OCI-LY7 (cell line): ENCODE measurements at places on chromosomes 4 and X.
A peak's percentile ranks its signal among the peaks of the same experiment; 100 is the strongest.

- peak; percentile 73 for DNase-seq
Measured at GRCh38 chrX:13487731-13488505, 81.5 kb upstream of the EGFL6 start.

DNA sequence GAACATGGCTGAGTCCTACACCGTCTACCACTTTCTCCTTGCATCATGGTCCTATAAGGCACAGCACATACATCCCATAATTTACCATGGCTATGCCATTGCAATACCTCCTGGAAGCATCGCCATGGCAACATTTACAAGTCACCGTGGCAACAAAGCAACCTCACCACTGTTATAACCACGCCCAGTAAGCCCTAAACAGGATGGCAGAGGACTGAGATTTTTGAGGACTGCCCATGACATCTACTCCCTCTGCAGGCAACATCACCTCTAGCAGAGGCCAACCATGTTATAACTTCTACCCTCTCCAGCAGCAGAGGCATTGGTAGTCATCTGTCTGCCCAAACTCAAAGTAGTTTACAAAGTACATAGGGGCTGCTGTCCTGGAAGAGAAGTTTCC lies 29.7 kb downstream of the BCOR start:
- no peak for DNase-seq

DNA sequence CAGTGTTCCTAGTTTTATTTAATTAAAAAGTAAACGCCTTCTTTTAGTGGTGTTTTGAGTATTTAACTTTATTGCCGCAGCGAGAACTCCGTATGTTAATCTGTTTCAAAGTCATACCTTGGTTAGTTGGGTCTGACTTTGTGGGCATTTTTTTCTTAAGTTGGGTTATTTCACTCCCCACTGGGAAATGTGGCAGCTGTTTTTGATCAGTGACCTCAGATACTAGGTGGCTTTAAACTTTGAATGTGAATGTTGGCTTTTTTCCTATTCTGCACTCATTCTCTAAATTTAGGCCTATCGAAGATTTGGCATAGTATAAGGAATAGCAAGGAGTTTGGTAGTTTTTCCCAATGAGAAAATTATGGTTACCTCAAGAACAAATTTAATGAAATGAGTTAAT lies 85.9 kb downstream of the FIP1L1 start:
- DNase-seq: no peak

- DNase-seq: no peak
Measured at GRCh38 chr4:26105815-26106699, 192.0 kb downstream of the SMIM20 start.

DNA sequence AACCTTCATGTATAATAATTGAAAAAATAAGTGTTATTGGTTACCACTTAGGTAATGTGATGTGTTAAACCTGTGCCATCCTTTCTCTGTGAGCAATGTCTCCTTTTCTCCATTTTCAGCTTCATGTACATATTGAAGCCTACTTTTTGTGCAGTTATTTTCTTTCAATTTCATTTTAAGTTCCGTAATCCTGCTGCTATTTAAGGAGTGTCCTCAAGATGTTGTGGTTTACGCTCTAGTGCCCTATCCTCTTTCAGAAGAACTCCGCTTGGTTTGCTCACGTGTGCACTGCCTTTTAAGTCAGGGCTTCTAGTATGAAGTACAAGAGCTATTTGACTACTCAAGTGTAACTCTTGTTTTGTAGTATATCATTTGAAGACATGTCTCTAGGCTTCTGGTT lies 2253.2 kb upstream of the TENM3 start:
- DNase-seq: peak; percentile 98

DNA sequence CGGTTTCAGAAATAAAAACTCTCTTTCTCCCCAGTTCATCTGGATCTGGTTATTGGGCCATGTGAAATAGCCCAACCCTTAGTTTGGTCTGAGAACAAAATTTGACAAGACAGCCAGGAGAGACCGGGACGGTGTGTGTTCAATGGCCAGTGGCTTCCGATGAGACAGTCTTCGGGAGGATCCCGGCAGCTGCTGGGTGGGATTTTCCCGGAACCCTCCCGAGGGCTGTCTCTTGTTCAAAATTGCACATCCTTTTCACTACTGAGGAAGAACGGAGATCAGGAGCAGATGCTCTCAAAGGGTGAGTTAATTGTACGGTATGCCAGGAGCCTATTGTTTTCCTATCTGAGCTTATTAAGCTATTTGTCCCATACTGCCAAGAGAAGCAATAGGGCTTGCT lies 166.5 kb downstream of the PRR32 start:
- DNase-seq: no peak

DNA sequence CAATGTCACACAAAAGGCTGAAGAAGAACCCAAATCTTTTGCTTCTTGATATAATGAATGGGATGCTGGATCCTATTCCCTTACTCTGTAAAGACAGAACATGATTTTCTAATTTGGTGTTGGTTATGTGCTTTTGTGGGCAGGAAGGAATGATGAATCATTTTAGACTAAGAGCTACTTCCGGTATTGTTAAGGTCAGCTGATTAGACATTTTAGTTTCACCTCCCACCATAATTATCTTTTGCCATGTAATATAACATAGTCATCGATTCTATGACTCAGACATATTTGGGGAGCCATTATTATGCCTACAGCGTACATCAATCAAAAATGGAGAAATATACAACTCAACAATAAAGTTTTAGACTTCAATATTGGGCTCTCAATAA lies 265.3 kb downstream of the ZNF674 start:
- DNase-seq: no peak

DNA sequence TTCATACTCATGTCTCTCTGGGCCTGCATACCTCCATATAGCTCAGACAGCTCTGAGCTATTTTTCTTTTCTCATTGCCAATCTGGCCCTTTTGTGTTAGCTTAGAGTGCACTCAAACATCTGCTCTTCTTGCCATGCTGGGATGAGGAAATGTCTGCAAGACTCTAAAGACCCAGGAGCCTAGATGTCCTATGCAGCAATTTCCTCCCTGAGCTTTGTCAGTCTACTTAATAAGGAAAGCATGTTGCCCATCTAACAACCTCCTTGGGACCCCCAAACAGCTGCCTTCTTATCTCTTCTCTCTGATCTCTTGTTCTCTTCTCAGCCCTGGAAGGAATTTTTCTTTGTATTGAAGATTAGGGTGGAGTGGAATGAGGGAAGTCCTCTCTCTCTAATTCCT lies 69.2 kb downstream of the UCHL1 start:
- DNase-seq: no peak

GRCh38 chr4:185242749-185243533 lies 33.5 kb downstream of the SNX25 start:
- no peak for DNase-seq

DNA sequence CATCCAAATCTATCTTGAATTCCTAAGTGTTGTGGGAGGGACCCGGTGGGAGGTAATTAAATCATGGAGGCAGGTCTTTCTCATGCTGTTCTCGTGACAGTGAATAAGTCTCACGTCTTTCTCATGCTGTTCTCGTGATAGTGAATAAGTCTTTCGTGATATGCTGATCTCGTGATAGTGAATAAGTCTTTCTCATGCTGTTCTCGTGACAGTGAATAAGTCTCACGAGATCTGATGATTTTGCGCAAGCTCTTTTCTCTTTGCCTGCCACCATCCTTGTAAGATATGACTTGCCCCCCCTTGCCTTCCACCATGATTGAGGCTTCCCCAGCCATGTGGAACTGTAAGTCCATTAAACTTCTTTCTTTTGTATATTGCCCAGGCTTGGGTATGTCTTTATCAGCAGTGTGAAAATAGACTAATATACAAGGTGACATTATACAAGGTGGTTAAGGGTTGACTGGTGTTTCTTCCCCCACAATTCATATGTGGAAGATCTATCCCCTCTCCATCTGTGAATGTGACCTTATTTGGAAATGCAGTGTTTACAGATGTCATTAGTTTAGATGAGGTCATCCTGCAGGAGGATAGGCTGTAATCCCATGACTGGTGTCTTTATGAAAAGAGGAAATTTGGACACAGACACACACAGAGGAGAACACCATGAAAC lies 27.6 kb downstream of the ARSD start:
- no peak for DNase-seq

GRCh38 chr4:69765751-69766150 lies 5.3 kb upstream of the SULT1B1 start:
- DNase-seq: no peak

DNA sequence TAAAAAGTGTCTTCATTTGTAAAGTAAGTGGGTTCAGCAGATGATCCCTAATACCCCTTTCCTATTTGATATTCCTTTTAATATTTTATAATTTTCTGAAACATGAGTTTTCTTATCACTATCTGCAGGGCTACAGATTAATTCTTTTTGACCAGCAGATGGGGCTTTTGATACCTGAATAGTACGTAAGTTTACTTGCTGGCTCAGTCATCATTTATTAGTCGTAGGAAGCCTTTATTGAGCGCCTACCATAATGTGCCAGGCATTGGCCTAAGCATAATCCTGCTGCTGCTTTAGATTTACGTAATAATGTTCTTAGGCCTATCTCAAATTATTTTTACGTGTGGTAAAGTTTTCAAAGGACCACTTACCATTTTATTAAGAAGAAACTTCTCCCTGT lies 33.1 kb downstream of the OSTC start:
- peak; percentile 40 for DNase-seq

- DNase-seq: no peak
Measured at GRCh38 chrX:47637546-47638195, 7.9 kb upstream of the CFP start.

DNA sequence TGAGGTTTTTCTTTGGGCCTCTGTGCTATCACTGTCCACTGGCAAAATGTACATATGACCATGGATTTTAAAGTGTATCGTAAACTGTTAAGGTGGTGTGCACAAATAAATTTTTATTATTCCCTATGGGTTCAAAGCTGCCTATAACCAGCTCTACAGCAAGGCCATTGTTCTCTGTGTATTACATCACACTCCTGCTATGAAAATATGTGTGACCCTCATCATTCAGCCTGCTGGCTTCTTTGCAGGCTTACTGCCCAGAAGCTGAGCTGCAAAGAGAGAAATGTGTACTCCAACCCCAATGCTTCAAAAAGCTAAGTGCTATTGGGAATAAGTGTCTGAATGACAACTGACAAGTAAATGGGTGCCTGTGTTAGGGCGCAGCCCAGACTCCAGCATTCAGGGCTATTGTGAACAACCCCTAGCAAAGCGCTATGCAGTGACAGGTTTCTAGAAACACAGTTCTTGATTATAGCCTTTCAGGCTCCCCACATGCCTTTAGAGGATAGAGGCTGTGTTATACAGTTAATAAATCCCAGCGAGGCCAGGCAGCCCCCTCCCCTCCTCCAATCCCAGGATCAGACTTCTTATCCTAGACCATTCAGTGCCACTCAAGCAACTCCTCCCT lies 220.4 kb upstream of the RADX start:
- no peak for DNase-seq

- peak; percentile 92 for DNase-seq
Measured at GRCh38 chrX:42943051-42943974, 165.3 kb upstream of the PPP1R2C start.

GRCh38 chr4:66852843-66853242 lies 692.5 kb downstream of the CENPC start:
- DNase-seq: no peak

GRCh38 chrX:136272325-136272724 lies 21.1 kb upstream of the MAP7D3 start:
- no peak for DNase-seq

- DNase-seq: no peak
Measured at GRCh38 chrX:916230-916599, 285.6 kb downstream of the SHOX start.

- DNase-seq: no peak
Measured at GRCh38 chrX:13015536-13016236, 28.7 kb downstream of the FAM9C start.

GRCh38 chr4:146346276-146346675 lies 131.9 kb downstream of the REELD1 start:
- no peak for DNase-seq

DNA sequence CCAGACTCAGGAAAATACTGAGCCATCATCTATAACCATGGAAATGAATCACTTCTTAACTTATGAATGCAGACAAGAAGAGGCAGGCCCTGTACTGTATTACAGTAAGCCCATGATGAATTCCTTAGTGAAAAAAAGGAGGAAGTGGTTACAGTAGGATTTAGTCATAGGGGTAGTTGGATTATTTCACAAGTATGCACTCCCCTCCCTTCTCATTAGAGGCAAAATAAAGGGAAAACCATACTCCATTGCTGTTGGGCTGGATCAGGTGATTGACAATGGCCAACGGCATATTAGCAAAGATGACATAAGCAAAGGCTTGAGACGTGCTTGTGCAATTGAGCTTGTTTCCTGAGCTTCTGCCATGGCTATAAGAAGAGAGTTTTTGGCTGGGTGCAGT lies 181.1 kb upstream of the PRPS2 start:
- DNase-seq: no peak

GRCh38 chr4:8594097-8595038 lies 1.8 kb downstream of the CPZ start:
- DNase-seq: peak; percentile 44

DNA sequence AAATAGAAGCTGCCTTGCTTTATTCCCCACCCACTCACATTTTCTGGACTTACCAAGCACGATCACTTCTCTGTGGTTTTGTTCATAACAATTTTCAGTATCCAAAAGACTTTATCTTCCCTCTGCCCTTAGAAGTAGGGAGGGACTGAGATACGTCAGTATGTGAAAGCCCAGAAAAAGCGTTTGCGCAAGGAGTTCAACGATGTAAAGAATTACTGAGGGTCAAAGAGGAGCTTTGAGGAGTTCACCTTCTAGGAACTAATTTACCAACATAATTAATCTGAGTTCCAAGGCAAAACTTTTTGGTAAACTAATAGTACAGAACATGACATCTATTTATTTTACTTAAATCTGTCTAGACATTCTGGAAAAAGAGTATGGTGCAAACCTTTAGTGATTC lies 84.6 kb downstream of the MBNL3 start:
- DNase-seq: no peak
